Suprapubic skin (tissue), 4 donors: ENCODE measurements at places on chromosomes 11 and 22.

- DNase-seq: no peak
These were observed 57.2 kb downstream of the SBF1 start for GRCh38 chr22:50417411-50418210.

DNA sequence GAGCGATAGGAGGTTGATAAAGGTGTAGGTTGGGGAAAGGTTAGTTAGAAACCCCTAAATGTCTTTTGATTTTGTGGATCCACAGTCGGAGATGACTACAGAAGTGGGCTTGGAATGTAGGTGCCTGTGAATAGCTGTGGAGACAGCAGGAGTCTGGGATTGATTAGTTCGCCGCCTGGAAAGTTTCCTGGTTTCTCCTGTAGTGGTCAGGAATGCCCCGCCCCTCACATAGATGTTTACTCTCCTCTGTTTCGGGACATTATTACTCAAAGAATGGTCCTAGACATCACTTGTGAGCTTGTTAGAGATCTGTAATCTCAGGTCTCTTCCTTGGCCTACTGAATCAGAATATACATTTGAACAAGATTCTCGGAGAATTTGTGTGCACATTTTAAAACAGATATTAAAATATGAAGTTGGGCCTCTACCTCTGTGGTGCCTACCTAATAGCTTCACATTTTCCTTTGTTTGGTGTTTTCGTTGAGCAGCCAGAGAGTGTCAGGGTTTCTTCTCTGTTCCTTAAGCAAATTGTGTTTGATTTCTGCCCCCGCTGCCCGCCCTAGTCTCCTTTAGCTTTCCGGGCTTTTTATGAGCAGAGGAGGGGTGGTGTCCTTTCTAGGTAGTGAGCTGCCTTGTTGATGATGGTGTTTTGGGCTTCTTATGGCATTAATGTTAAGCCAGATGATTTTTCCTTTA, 89.4 kb downstream of the PPP6R3 start:
- no peak for DNase-seq

DNA sequence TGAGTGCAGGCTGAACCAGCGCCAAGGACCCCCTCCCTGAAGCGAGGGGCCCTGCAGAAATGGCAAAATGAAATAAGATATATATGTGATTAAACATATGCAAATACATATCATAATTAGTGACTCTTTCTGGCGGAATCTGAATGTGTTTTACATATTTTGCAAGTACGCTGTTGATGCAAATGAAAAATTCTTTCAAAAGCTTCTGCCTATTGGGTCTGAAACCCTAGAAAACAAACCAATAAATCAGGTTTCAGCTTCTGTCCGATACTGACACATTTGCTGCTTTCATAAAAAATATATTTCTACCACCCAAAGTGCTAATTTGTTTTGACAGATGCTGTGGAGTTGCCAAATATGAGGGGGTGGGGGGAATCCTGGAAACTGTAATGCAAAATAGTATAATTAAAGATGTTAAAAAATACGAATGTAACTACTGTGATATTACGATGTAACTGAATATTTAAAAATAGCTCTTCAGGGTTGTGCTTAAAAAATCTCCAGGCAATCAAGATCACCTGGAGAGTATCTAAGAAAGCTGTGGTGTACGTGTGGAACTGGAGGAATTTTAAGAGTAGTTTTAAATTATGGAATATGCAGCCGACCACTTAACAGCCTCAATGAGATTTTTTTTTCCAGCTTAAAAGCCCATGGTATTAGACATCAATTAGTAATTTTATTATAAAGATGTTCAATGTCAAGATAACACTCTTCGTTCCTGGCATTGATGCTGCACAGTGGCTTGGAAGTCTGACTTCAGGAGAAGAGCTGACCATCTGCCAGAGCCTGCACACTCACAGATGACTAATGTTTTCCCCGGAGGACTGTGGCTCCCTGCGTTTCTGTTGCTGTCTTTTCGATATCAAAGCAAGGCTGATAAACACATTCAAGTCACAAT, 122.2 kb upstream of the RCN1 start:
- no peak for DNase-seq

GRCh38 chr22:40345815-40346184, 500 bp upstream of the ADSL start:
- peak; percentile 83 for DNase-seq

GRCh38 chr11:27394781-27395228, 31.8 kb upstream of the CCDC34 start:
- DNase-seq: no peak
